ENCODE measurements at places on chromosomes 2 and 18.

DNA sequence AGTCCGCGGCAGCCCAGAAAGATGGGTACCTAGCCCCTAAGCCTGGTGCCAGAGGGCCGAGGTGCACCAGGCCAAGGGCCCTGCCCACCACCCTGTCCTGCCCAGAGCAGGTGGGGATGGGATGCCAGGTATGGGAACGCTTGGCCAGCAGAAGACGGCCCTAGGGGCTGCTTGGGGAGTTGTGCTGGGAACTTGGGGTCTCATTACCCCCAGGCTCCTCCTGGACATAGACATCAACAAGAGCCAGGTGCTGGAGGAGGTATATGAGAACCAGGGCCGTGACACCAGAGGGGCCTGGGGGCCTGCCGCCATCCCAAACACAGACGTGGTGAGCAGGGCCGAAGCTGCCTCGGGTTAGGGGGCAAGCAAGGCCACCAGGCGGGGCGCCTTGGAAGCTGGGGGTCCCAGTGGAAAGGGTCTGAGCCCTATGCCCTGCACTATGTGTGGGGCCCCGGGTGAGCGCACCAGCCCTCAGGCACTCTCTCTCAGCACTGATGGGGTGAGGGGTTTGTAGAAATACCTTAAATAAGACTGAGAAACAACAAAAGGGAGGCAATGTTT, 46.9 kb downstream of the FER1L5 start:
- no peak for DNase-seq

GRCh38 chr2:134133622-134134312, 120.1 kb upstream of the MGAT5 start:
- no peak for DNase-seq

- DNase-seq = no peak
Measured at GRCh38 chr2:97617911-97618310, 28.0 kb upstream of the COX5B start.

- DNase-seq = no peak
Measured at GRCh38 chr18:24922491-24922890, 429.5 kb downstream of the ZNF521 start.

DNA sequence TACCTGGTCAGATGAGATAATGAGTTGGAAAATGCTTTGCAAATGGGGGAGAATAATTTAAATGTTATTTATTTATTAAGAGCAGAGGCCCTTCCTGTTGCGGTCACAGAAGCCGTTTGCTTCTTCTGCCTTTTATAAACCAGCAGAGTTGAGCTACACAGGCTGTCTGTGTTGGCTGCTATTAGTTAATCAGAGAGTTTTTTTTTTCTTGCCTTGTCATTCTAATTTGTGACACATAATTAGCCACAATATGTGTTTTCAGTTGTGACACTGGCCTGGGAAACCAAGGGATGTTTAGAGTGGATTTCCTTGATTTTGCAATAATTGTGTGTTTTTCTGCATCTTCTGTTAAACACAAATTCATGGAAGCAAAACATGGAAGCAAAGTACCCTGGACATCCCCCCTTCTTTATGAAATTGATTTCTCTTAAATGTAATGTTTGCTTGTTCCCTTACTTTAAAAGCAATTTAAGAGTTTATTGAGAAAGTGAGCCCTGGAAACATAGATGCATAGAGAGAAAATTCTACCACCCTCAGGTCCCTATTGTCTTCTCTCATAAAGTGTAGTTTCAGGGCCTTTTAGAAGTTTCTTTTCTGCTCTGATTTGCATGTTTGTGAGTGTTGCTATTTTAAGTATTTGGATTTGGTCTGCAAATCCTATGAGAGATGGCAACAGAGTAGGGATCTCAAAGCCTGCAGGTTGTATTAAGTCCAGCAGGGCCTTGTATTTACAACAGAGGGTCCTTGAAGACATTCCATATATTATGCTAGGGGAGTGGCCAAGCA, 22.8 kb upstream of the IL37 start:
- no peak for DNase-seq

DNA sequence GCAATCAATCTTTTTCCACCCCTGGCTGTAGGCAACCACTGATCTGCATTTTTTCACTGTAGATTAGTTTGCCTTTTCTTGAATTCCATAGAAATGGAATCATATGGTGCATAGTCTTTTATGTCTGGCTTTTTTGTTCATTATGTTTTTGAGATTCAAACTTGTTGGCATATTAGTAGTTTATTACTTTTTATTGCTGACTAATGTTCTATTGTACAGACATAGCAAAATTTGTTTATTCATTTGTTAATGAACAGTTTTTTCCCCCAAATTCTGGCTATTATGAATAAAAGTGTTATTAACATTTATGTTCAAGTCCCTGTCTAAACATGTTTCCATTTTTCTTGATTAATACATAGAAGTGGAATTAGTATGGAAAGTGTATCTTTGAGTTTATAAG, 21.4 kb upstream of the WDSUB1 start:
- no peak for DNase-seq

All from astrocyte of the cerebellum (primary cell).